Activated CD4-positive, alpha-beta T cell treated with anti-CD3 and anti-CD28 coated beads, Interleukin-2, amount 50 U/mL, for 24 hours (primary cell): ENCODE measurements at places on chromosomes 2 and 18.

GRCh38 chr2:241325257-241325656 is 9.5 kb downstream of the SEPTIN2 start:
- DNase-seq: no peak

DNA sequence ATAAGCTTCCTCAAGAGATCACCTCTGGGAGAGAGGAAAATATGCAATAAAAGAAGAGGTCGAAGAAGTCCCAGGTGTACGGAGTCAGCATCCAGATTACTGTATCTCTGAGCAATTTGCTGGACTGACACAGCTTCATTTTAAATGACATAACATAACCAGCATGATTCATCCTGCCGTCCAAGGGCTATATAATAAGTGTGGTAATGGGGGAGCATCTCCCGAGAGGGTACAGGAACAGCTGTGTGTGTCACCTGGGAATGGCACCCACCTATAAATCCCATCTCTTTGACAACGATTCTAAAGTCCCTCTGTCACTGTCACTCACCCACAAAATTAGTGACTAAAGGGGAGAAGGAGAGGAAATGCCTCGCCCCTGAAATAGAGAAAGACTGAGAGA is 19.3 kb upstream of the FZD7 start:
- DNase-seq: no peak

DNA sequence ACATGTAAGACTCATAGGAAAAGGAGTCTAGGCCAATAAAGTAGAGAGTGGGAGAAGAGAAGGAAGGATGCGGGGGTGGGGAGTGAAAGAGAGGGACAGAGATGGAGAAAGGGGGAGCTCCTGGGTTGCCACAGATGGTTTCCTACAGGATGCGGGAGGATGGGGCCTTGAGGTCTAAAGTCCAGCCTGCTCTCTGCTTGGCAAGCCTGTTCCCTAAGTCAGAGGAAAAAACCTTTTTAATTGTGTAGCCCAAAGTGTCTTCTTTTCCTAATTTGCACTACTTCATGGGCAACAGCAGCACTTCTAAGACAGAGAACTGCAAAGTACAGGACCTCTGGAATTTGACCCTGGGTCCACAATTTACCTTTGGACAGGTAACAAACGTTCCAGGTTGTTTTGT is 1.4 kb upstream of the FAM110C start:
- DNase-seq: no peak

DNA sequence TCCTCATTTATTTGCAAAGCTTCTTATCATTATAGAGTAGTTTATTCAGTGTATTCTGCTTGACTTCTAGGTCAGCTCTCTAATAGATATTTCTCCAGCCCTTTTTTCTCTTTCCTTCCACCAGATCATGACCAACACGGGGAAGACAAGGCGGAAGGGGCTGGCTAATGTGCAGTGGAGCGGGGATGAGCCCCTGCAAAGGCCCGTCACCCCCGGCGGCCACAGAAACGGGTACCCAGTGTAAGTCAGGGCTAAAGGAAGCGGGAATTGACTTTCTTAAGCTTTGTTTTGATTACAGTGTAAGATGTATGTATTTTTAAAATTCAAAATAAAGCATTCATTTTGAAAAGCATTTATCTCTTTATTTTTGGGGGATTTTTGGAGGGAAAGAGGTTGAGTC is 50.7 kb upstream of the B3GNT7 start:
- no peak for DNase-seq

DNA sequence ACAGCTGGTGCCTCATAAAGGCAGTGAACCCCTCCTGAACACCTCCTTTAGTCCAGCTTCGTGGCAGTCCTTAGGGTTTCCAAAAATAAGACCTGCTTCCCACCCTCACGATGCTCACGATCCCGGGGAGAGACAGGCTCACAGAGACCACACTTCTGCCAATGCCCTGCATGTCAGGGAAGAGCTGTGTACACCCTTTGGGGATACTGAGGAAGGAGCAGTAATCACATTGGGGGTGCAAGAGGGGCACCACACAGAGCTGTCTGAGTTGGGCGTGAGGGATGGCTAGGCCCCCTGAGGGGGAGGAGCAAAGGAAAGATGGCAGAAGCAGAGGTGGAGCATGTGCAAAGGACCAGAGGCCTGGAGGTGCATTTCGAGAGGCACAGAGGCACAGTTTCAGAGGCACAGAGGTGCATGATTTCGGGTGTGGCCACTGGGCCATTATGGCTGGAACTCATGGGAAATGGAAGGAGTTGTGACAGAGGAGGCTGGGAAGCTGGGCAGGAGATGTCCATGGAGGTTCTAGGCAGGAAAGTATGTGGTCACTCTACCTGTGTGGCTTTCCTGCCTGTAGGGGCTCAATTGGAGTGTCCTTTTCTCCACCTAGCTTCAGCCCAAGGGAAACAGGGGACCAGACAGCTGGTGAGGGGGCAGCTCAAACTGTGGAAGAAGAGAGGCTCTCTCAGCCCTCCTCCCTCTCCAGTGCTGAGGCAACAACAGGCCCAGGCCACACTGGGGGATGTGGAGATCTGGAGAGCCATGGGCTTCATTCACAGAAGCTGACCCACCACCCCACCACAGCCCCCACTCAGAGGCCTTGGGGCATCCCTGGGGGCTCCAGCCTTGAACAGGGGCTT is 115.9 kb downstream of the CAPN13 start:
- no peak for DNase-seq

DNA sequence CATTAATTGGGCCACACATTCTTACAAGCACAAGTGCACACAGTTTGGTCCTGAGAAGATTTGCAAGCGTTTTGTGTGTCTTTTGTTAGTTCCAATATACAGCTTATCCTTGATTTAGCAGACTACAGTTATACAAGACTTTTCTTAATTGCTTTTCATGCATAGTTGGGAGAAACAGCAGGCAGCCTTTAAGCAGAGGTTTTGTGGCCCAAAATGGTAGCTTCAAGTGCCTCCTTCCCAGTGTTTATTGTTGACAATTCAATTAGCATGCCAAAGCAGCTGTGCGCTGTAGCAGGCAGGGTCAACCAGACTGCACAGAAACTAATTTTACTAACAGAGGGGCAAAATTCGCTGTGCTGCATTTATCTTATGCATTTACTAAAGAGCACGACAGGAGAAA is 47.5 kb downstream of the FRZB start:
- no peak for DNase-seq
